ENCODE measurements at places on chromosomes 2 and 18.

GRCh38 chr2:63765117-63765516 is 76.6 kb upstream of the UGP2 start:
- DNase-seq, result no peak

GRCh38 chr2:17059458-17059857 is 393.8 kb upstream of the CYRIA start:
- no peak for DNase-seq

DNA sequence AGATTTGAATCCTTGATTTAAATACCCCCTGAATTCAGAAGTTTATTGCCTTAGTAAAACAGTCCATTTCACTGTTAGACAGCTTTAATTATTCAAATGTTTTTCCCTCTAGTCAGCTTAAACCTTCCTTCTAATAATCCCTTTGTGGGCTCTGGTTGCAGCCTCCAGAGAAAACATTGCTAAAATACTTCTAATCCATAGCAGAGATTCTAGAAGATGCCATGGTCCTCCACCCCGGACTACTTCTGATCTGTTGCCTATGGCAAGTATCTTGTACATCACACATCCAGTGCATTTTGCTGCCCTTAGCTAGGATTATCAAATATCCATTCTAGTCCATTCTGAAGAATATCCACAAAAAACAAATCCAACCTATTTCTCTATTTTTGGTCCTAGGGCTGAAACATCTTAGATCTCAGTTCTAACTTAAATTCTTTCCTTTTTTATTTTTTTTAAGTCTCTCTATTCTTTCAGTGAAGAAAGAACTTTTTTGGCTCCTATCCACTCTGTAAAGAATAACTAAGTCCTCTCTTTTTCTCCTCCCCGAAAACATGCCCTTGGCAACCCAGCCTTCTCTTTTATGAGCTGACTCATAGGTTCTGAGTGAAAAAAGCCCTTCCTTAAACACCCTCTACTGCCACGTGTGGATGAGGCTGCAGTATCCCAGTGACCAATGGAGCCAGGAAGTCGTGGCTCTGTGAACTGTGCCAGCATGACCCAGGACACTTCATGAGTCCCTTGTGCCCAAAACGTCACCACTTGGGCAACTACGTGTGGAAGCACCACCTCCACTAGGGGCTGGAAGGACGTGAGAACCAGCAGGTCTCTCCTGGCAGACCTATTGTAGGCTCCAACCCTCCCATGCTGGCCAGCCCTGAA is 349.8 kb downstream of the TNS1 start:
- DNase-seq, result peak; percentile 91

GRCh38 chr2:46495231-46496030 is 16.1 kb downstream of the TMEM247 start:
- no peak for DNase-seq

DNA sequence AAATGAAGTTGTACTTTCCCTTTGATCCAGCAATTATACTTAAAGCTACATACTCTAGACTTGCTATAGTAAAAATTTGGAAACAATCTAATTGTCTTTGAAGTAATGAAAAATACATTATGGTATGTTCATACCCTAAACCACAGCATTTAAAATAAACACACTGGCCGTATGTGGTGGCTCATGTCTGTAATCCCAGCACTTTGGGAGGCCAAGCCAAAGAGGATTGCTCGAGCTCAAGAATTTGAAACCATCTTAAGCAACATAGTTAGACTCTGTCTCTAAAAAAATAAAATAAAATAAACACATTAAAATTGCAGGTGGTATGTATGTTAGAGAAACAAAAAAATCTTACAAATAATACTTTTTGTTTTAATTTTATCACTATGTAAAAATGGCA is 208.1 kb upstream of the KLHL14 start:
- DNase-seq, result no peak

DNA sequence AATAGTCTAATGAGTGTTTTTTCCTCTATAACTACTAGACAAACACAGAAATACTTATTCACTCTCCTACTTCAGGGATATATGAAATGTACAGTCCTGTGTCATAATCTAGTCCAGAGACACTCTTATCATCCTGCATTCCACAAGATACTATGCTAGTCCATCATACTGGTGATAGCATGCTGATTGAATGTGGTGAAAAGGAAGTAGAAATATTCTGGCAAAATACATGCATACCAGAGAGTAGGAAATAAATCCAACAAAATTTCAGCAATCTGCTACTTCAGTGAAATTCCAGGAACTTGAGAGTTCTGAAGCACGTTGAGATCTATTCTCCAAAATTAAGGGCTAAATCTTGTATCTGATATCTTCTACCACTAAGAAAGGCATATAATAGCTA is 353.9 kb downstream of the PID1 start:
- DNase-seq, result no peak

DNA sequence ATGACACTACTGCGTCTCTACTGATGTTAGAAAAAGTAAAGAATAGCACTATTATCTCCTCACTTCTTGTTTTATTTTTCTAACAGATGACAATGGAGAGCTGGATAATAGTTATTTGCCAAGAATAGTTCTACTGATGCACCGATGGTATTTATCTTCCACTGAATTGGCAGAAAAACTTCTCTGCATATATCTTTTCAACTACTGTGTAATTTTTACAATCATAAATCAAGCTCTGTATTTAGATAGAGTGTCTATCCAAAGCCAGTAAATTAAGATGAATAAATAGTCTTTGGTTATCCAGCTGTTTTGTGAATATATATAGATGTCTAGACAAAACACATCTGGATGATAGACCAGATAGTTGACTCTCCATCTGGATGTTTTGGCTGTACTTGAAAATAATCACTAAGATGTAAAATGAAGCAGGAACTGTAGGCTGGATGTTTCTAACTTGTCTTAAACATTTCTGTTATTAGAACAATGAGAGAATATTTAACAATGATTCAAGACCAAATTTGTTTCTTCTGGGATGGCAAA is 40.1 kb downstream of the RASGRP3 start:
- no peak for DNase-seq

- DNase-seq, result no peak
Observed at GRCh38 chr18:80188643-80189530, 58.4 kb downstream of the PARD6G start.

- no peak for DNase-seq
Observed at GRCh38 chr2:198518935-198519334, 714.5 kb downstream of the PLCL1 start.

DNA sequence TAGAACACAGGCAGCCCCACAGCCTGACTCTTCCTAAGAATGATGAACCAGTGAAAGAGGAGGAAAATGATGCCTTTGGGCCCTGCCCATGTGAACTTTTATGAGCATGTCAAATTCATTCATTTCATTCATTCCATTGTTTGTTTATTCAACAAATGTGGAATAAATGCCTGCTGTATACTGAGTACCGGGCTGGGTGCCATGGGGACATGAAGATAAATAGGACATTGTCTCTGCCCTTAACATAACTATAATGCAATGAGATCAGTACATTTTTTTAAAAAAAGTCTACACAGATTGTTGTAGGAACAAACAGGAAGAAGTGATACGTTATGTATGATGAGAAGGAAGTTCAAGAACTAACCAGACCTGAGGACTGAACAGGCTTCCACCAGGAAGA is 14.7 kb downstream of the MREG start:
- no peak for DNase-seq

GRCh38 chr2:200301953-200302858 is 4.3 kb upstream of the SPATS2L start:
- no peak for DNase-seq

DNA sequence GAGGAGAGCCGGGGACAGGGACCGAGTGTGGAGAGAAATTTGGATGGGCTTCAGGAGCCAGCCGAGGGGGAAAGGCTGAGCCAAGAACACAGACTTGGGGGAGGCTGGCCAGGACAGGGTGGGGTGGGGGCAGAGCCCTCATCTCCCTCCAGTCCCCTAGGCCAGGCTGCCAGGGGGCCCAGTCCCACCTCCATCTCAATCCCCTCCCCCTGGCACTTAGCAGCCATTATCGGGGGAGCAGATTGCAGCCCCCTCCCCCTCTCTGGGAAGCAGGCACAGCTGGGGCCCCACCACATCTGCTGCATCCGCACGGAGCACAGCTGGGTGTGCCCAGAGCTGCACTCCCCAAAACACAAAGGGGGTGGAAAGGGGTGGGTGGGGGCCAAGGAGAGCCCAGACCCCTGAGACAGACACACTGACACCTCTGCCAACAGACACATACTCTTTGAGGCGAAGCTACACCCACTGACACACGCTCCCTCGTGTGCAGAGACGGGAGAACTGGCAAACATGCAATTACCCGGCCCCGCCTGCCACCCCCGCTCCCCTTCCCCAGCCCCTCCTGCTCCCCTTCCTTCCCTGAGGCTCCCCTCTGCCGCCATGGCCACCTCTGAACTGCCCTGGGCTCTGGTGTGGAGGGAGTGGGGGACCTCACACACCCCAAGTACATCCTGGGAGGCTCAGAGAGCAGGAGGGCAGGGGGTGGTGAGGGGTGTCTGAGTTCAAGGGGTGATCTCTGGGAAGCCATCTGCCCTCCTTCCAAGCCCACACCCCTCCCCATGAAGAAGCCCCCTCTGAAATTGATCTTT is 5.1 kb upstream of the ASIC4 start:
- no peak for DNase-seq

DNA sequence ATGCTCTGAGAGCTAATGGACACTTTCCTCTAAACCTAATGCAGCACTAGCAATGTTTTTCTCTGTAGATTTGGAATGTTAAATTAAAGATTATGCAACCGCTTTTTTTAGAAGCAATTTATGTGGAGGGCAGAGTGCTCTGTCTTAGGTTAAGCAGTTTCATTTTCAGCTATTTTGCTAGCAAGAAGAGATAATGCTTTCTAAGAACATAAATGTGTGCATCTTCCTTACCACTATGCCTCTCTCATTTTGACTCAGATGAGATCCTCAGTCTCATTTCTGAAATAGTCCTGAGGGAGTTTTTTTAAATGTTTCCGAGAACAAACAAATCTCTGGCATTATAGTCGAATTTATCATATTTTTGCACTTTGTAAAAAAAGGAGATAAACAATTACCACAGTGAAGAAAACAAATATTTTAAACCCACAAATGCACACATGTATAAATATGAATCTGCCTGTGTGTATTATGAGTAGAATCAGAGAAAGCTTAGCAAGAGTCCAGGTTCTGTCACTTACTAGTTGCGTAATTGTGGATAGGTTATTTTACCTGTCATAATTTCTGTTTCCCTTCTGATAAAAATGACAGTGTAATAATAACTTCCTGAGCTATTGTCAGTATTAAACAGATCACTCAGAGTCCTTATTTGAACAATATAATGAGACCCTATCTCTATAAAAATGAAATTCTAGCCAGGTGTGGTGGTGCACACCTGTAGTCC is 207.7 kb upstream of the CRIM1 start:
- no peak for DNase-seq

GRCh38 chr2:53500181-53500580 is 267.4 kb upstream of the CHAC2 start:
- no peak for DNase-seq

DNA sequence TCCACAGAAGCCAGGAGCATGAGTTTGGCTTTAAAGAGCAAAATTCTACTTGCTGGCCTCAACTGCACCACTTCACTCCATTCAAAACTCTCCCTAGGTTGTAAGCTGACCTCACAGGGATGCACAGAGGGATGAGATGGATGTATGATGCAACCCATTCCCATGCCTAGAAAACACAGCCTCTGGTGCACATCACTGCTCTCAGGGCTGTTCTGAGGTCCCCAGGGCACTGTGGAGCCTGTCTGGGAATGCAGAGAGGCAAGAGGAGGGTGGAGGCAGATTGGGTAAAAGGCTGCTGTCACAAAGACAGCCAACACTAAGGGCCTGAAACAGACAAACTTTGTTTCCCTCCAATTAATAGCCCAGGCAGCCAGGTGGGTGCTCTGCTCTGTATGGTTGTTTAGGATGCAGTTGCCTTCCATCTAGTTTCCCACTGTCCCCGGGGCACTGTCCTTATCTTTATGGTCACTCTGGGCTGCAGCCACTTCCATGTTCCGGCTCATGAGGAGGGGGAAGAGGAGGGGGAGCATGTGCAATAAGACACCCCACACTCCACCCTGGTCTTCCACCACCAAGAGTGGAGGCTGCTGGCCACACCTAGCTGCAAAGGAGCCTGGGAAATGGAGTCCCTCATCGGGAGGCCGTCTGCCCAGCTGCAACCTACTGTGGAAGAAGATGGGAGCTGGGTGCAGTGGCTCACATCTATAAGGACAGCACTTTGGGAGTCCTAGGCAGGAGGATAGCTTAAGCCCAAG is 7.0 kb downstream of the GPR45 start:
- no peak for DNase-seq

All from suppressor macrophage treated with lipopolysaccharide for 1 hour (primary cell).